Right atrium auricular region (tissue), 2 donors: ENCODE measurements at places on chromosomes 16 and 17. TPM values are rescaled to one million over a fixed set of nuclear protein-coding genes. Genes with fewer than 3 reads are reported as not detected.

DNA sequence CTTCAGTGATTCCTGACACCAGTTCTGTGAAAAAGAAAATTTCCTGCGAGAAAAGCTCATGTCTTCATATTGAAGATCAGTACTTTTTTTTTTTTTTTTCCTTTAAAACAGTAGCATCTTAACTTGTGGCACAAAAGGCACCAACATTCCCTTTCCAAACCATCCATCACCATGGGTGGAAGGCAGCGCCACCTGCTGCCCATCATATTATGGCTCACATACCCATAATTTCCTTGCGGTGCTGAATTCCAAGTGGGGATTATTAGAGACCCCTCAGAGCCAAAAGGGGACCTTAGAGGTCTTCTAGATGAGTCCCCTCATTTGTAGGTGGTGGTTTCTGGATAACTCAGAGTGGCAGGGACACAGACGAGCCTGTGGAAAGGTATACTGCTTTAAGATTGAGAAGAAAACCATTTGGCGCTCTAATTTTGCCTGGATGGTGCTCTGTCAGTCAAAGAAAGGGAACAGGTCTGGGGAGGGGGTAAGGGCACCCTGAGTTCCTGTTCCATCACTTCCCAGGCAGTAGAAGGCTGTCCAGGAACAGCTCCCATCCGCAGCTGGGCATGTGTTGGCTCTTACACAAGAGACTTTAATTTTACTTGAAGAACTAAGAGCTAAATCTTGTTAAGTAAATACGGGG, 7.9 kb upstream of the SOST start:
- no peaks in the 10 kb centered on the region for H3K27me3 ChIP-seq
- H3K4me3 ChIP-seq = no peak overlapping the region
- no peaks in the 10 kb centered on the region for H3K4me1 ChIP-seq

Gene CHRNE
- 49.3 TPM for total RNA-seq

DNA sequence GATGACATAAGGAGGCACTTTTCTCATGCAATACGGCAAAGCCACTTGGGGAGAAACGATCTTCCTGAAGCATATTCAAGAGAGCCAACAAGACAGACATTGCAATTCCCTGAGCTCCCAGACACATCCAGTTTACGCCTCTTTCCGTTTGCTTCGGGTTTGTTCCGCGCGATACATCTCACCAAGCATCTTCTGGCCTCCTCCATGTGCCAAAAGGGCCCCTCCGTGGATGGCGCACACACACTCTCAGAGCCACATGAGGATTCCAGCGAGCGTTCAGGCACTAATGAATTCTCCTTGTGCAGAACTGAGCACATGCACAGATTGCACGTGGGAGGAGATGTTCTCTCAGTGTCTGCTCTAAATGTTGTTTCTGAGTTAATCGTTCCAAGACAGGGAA, 146.7 kb upstream of the SHISA6 start:
- no peaks in the 10 kb centered on the region for H3K27me3 ChIP-seq
- DNase-seq = no peak
- no peak overlapping the region for H3K27ac ChIP-seq
- no peak overlapping the region for H3K4me3 ChIP-seq
- H3K4me1 ChIP-seq = no peaks in the 10 kb centered on the region

Gene ATF7IP2
- 32.7 TPM for total RNA-seq

- H3K4me1 ChIP-seq = no peaks in the 10 kb centered on the region
- no peak for DNase-seq
- no peaks in the 10 kb centered on the region for H3K27me3 ChIP-seq
- no peaks in the 10 kb centered on the region for H3K36me3 ChIP-seq
These were observed at the start of gene KRTAP4-6 for GRCh38 chr17:41140360-41141131. Gene KRTAP4-6 (minus strand): TSS chr17:41140544. CDS start chr17:41140487, 57 bp downstream.

Gene PMP22
- 160 TPM for total RNA-seq

DNA sequence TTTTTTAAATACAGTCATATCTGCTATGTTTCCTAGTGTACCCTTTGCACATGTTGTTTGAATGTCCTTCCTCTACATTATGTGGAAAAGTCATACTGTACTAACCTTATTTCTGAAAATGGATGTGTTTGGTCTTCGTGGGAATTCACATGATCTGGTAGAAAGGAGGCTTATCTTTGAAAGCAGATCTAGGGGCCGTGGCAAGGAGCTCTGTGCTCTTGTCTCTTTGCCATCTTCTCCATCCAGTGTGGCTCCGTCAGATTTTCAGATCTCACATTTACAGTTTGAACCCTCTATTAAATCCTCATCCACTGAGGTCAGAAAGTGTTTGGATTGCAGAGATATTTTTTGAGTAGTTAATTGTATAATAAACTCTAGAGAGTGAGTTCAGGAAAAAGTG, 32.9 kb downstream of the MAP2K4 start:
- H3K27me3 ChIP-seq = no peaks in the 10 kb centered on the region
- no peak overlapping the region for H3K4me3 ChIP-seq
- no peak for DNase-seq
- H3K36me3 ChIP-seq = no peaks in the 10 kb centered on the region

Gene EME1
- 0.33 TPM for total RNA-seq

Gene TLCD1
- total RNA-seq = not detected

DNA sequence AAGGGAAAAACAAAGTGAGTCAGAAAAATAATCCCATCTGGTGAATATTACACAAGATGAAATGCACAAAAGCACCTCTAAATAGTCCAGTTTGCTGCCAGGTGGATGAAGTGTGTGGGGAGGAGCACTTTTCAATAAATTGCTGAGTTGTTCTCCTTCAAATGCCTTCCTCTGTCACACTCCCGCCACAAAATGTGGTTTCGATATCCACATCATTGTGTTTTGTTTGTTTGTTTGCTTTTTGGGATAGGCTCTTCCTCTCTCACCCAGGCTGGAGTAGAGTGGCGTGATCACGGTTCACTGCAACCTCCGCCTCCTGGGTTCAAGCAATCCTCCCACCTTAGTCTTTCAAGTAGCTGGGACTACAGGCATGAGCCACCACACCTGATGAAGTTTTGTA, 24.6 kb upstream of the SHISA9 start:
- H3K36me3 ChIP-seq = no peaks in the 10 kb centered on the region
- H3K4me3 ChIP-seq = no peak overlapping the region
- no peak for DNase-seq

Gene C17orf58
- 10.1 TPM for total RNA-seq

- no peak overlapping the region for H3K4me3 ChIP-seq
- no peaks in the 10 kb centered on the region for H3K4me1 ChIP-seq
- H3K27ac ChIP-seq = no peak overlapping the region
- no peak for DNase-seq
- no peaks in the 10 kb centered on the region for H3K36me3 ChIP-seq
These were observed 6.1 kb upstream of the GAA start for GRCh38 chr17:80095038-80095843.

Gene DNAAF8
- total RNA-seq = 0.44 TPM

Gene ASPA
- total RNA-seq = 0.33 TPM

Gene TBC1D3H
- total RNA-seq = not detected

DNA sequence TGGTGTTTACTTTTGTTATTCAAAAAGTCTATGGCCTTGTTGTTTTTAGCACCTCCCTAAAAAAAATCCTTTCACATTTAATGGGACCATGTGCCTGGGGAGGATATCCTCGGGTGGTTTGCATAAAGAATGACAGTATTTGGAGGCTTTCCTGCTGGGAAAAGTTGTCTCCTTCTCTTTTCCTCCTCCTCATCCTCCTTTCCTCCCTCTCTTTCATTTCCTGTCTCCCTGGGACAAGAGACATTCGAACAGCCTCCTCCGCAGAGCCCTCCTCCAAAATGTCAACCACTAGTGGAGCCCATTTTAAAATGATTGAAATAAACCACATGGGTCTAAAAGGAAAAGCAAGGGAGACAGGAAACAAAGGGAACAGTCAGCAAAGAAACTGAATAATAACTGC, 67.4 kb downstream of the MYH13 start:
- no peak overlapping the region for H3K4me3 ChIP-seq
- no peaks in the 10 kb centered on the region for H3K36me3 ChIP-seq
- no peak for DNase-seq

GRCh38 chr17:57365420-57365819, 109.1 kb downstream of the MSI2 start:
- H3K4me1 ChIP-seq = no peaks in the 10 kb centered on the region
- H3K36me3 ChIP-seq = no peaks in the 10 kb centered on the region

Gene RILP
- 38.6 TPM for total RNA-seq

GRCh38 chr17:77493238-77493820, 352.6 kb downstream of the SEC14L1 start:
- no peaks in the 10 kb centered on the region for H3K27me3 ChIP-seq
- H3K4me1 ChIP-seq = no peaks in the 10 kb centered on the region
- H3K4me3 ChIP-seq = no peak overlapping the region
- peaks cover 46% of the 10 kb centered on the region for H3K36me3 ChIP-seq
- DNase-seq = no peak

- no peaks in the 10 kb centered on the region for H3K27me3 ChIP-seq
- peaks cover 34% of the 10 kb centered on the region for H3K36me3 ChIP-seq
- peak; percentile 67 for DNase-seq
- H3K4me3 ChIP-seq = no peak overlapping the region
- H3K4me1 ChIP-seq = no peaks in the 10 kb centered on the region
These were observed 10.9 kb downstream of the HDAC5 start for GRCh38 chr17:44112284-44113280.

GRCh38 chr16:68040506-68041288, 17.6 kb downstream of the DUS2 start:
- H3K27ac ChIP-seq = no peak overlapping the region
- DNase-seq = peak; percentile 80
- H3K4me1 ChIP-seq = no peaks in the 10 kb centered on the region
- H3K27me3 ChIP-seq = no peaks in the 10 kb centered on the region

GRCh38 chr16:1812732-1813163, 13.9 kb downstream of the HAGH start:
- no peak overlapping the region for H3K4me3 ChIP-seq
- H3K36me3 ChIP-seq = peaks cover 56% of the 10 kb centered on the region
- DNase-seq = peak; percentile 73
- no peak overlapping the region for H3K27ac ChIP-seq
- peaks cover 9% of the 10 kb centered on the region for H3K4me1 ChIP-seq
- no peaks in the 10 kb centered on the region for H3K27me3 ChIP-seq

DNA sequence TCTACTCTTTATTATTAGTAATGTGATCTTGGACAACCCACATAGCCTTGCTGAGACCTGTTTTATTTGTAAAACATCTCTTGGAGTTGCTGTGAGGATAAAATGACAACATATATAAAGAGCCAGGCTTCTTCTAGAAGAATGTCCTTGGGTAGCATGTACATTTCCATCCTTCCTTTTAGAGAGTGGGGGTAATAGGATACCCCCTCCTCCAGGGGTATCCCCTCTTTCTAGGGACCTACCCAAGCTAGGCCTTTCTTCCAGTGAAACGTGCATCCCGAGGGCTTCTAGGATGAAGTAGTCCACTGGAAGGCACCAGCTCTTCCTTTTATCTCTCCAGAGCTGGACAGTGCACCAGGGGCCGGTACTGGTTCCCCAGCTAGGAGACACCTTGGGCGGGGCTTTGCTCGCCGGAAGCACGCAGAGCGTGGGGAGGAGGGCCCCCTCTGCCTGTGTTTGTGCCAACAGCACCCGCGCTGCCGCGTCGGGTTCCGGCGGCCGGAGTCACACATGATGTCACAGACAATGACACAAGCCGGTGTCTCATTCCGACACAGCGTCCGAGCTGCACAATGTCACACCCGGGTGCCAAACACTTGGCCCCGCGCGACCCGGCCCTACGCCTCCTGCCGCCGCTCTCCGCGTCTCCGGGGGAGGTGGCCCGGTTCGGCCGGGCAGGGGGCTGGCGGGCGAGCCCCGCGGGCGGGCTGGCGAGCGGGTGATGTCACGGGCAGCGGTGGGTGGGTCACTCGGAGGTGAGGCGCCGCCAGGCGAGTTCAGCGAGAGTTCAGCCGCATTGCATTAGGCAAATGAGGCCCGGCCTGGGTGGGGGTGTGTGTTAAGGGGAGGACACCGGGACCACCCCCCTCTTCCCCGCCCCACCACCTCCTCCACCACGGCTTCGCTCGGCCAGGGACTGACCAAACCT, 23.4 kb downstream of the GJD3 start:
- H3K27ac ChIP-seq = peak overlapping the region; percentile 98
- H3K27me3 ChIP-seq = no peaks in the 10 kb centered on the region
- H3K4me3 ChIP-seq = peak overlapping the region; percentile 83
- H3K36me3 ChIP-seq = no peaks in the 10 kb centered on the region
- H3K4me1 ChIP-seq = peaks cover 86% of the 10 kb centered on the region

Gene OR1E2
- total RNA-seq = not detected

Gene ZSCAN32
- 4.2 TPM for total RNA-seq

DNA sequence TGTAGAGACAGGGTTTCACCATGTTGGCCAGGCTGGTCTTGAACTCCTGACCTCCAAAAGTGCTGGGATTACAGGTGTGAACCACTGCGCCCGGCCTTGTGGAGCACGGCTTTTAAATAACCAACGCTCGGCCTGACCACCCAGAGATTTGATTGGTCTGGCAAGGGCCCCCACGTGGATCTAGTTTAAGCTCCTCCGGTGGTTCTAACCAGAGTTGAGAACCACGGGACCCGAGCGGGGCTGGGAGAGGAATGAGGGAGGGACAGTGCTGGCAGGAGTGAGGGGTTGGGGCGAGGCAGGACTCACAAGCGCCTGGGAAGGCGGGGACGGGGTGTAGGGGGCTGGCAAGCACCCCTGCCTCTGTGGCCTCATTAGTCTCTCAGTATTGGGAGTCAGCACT, 3.0 kb downstream of the NLRC3 start:
- no peak overlapping the region for H3K27ac ChIP-seq
- H3K36me3 ChIP-seq = no peaks in the 10 kb centered on the region
- H3K4me1 ChIP-seq = peaks cover 8% of the 10 kb centered on the region
- no peaks in the 10 kb centered on the region for H3K27me3 ChIP-seq
- no peak for DNase-seq

Gene CACNA1H
- total RNA-seq = 7.0 TPM

- H3K36me3 ChIP-seq = no peaks in the 10 kb centered on the region
- no peaks in the 10 kb centered on the region for H3K27me3 ChIP-seq
- peaks cover 44% of the 10 kb centered on the region for H3K4me1 ChIP-seq
- DNase-seq = no peak
- H3K27ac ChIP-seq = no peak overlapping the region
These were observed 73.4 kb upstream of the TNRC6C start for GRCh38 chr17:77884967-77885641.

Gene MEOX1
- 13.8 TPM for total RNA-seq

DNA sequence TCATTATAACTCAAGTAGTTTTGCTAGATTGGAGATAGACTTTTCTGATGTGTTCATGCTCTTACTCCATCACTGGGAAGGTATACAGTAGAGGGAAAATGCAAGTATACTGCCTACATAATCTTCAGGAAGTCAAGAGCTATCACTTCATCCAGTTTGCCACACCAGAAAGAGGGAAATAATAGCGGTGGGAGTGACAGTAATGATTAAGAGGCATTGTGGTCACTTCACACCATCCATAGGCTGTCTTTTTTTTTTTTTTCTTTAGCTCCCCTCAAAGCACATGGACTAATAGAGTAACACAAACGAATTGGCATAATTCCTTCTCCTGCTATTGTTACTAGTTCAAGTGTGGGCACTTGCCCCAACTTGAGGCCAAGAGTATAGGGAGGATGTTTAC, 28.4 kb upstream of the HLF start:
- no peak overlapping the region for H3K4me3 ChIP-seq
- H3K4me1 ChIP-seq = no peaks in the 10 kb centered on the region
- no peaks in the 10 kb centered on the region for H3K36me3 ChIP-seq
- H3K27ac ChIP-seq = no peak overlapping the region
- no peak for DNase-seq
- no peaks in the 10 kb centered on the region for H3K27me3 ChIP-seq
